ENCODE measurements at places on chromosomes 2 and 18.

DNA sequence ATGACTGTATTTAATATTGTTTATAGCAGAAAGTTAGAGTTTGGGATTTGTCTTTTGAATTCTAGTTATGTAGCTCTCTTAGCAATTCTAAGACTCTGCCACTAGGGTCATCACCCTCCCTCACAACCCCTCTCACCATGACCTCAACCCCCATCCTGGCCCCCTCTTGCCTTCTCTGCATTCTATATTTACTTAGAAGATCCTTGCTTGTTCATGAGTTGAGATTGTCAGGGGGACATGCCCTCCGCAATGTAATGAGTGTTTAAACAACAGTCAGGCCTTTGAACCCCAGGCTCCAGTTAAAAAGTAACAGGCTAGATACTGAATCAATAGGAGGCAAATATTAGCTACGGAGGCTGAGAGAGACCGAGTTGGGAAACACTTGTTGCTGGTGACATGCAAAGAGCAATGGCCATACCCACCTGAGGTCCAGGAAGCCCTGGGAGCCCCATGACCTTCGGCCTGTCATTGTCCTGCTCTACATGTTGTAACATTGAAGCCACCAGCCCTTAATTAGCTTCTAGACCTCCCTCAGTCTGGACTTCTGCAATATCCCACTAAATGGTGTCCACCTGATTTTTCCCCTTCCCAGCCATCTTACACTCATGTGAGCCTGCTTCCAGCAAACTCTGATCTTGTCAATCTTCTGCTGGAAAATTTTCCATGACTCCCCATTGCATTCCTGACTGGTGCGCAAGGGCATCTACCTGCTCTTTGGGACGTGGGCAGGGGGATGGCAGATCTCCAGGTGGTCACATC lies 221.1 kb downstream of the ALPK2 start:
- no peak for DNase-seq

DNA sequence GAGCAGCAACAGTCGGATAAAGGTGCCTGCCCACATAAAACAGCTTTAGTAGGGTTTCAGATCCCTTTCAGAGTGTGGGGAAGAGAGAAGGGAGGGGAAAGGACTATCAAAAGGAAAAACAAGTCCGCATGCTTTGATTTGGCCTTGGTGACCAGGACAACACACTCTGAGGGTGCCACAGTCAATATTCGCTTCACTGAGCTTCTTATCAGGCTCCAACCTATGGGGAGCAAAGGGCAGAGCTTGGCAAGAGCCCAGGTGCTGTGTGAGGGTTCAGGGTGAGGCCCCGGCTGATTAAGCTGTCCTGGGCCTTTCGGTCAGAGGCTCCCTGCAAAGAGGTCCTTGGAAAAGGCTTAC lies 237.4 kb upstream of the SMAD2 start:
- DNase-seq = no peak

GRCh38 chr2:188963741-188964140 lies 10.4 kb upstream of the COL3A1 start:
- no peak for DNase-seq

DNA sequence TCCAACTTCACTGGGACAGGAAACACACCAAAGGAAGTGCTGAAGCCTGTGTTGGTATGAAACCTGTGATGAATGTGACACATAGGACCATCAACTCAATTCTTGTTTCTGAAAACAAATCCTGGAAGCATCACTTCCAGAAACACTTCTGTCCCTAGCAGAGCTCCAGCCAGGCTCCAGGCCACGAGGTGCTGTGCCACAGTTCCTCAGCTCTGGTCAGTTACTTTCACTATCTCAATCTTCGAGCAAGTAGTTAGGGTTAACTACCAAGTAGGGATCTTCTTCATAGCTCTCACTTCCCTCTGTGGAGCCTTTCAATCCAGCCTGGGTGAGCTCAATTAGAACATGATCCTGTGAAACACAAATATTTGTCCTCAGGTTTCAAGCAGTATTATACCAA lies 3.6 kb upstream of the LCT start:
- DNase-seq = no peak

- DNase-seq = peak; percentile 93
Measured at GRCh38 chr2:5409898-5410381, 282.2 kb upstream of the SOX11 start.

DNA sequence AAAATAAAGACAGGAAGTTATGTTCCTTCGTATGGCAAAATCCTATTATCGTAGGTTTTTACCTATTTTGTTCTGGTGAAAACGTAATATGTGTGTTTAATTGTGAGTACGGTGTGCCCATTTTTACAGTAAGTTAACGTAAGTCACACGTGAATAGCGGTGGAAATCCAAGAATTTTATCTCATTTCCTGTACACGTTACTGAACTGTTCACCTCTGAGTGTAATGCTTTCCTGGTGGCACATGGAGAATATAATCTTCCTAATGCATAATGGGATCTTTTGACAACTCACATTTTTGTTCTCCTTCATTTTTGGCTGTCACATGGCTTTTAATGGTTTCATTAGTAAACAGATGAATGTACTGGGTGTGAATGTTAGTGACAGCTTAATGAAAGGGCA lies 28.2 kb downstream of the BCL2L11 start:
- no peak for DNase-seq
